ENCODE measurements at places on chromosomes 16 and 17.

DNA sequence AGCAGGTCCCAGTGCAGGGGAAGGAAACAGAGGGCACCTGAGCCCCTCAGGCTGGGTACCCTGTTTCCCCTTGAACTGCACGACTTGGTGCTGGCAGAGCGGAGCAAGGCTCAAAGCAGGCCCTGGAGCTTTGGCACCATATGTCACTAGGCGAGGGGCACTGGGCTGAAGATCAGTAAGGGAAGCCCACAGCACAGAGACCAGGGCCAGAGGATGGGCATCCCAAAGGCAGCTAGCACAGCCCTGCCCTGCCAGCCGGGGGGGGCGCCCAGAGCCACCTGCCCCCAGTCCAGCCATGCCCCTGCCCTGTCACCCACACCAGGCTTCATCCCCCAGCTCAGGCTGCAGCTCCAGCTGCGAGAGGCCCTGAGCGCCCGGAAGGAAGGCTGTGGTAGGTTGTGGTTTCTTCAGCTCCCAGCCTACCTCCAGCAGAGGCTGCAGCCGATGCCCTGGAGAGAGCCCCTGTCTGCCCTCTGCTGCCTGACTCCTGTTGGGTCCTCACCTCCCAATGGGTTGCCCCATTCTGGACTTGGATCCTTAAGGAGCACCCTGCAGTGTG, 10.9 kb downstream of the NHERF1 start:
- no peak for DNase-seq

DNA sequence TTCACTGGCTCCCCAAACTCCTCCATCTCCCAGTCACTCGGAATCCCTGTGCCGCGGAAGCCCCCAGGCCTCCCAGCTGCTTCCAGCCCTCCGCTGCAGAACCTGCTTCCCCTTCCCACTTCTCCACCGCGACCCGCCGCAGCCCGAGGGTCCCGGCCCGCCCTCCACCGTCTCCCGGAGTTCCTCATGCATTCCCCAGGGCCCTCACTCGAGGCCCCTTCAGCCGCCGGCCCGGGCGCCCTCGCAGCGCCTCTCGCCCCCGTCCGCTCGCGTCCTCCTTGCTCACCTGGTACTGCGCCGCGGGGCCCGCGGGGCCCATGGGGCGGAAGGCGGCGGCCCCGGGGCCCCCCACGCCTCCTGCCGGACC, 329 bp downstream of the SMARCD2 start:
- no peak for DNase-seq

- DNase-seq: no peak
These were observed 14.4 kb upstream of the CDIPT start for GRCh38 chr16:29877266-29877961.

GRCh38 chr17:77033892-77034404, 106.8 kb upstream of the SEC14L1 start:
- no peak for DNase-seq

GRCh38 chr16:80557037-80557436, 16.2 kb downstream of the DYNLRB2 start:
- DNase-seq: no peak

DNA sequence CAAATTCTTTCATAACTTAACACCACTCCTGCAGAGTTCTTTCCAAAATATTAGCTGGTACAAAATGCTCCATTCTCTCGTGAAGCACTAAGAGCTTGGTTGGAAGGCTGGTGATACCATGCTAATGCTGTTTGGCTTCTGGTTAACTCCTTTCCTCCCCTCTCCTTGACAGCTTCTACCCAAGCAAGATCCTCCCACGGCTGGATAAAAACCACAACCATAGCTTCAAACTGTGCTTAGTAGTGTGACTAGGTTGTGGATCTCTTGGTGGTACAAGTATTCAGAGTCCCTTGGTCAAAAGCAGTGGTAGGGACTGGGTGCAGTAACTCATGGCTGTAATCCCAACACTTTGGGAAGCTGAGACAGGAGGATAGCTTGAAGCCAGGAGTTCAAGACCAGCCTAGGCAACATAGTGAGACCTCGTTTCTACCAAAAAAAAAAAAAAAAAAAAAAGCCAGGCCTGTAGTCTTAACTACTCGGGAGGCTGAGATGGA, 2.3 kb downstream of the PHAF1 start:
- no peak for DNase-seq

GRCh38 chr17:64230791-64231408, 32.2 kb downstream of the TEX2 start:
- DNase-seq: no peak

GRCh38 chr16:29729116-29729521, 16.7 kb downstream of the C16orf54 start:
- no peak for DNase-seq

DNA sequence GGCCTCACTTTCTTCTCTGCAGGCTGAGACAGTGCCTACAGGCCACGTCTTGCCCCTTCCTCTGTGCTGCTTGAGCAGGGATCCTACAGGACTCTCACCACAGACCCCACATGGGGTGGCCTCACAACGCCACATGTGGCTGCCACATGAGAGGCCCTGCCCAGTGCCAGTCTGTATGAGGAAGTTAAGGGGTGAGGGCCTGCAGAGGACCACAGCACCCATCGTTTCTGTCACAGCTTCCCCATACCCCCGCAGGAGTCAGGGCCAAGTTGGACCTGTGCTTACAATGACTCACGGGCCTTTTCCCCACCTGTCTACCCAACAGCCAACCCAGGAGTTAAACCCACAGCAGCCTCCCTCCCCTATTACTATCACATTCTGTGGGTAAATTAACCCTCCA, 2.9 kb upstream of the GSDMB start:
- no peak for DNase-seq

DNA sequence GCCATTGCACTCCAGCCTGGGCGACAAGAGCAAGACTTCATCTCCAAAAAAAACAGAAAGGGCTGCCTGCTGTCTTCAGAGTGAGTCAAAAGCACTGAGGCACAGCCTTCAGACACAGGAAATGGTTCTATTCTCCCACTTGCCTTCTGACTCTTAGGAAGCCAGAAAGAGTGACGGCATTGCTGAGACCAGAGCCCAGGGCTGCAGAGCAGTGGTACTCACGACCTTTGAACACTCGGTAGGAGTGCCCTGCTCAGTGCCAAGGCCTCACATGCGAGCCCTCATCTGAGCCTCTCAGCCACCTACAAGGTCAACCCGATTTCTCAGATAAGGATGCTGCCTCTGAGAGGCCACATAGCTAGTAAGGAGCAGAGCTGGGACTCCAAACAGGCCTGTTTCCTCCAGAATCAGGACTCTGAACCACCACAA, 3.5 kb upstream of the ITGAE start:
- DNase-seq: no peak

DNA sequence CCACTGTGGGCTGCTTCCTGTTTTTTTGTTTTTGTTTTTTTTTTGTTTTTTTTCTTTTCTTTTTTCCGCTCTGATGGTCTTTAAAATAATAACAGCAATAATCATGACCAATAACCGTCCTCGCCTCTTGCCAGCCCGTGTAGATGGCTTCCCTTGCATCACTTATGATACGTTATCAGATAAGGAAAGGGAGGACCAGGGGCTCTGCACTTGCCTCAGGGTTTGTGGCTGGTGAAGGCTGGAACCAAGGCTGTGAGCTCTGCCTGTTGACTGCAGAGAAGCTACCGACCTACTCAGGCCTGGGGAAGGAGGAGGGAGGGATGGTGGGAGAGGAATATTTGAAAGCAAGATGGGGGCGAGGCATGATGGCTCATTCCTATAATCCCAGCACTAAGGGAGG, 114.0 kb upstream of the SDK2 start:
- no peak for DNase-seq

DNA sequence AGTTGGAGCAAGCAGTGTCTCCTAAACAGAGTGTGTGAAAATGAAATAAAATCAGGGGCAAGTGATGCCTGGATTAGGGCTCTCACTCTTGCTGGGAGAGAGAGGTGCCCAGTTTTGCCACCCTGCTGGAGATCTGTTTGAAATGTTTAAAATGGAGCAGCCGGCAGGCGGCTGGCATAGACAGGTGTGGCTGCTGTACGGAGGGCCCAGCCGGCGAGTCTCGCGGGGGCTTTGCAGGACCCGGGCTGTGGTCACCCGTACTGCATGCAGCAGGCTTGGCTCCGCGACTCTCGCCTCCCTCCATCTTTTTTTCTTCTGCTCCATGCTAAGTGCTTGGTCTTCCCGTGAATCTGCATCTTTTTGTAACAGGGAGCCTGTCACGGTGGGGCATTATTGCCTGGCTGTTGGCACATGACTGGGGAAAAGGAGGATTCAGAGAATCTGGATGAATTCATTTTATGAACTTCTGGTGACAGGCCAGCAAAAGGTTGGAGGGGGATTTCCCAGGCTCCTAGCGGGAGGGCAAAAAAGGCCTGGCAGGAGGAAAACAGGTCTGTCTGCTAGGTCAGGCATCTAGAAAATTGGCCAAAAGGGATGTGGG, 1.8 kb downstream of the ZNRF1 start:
- no peak for DNase-seq

DNA sequence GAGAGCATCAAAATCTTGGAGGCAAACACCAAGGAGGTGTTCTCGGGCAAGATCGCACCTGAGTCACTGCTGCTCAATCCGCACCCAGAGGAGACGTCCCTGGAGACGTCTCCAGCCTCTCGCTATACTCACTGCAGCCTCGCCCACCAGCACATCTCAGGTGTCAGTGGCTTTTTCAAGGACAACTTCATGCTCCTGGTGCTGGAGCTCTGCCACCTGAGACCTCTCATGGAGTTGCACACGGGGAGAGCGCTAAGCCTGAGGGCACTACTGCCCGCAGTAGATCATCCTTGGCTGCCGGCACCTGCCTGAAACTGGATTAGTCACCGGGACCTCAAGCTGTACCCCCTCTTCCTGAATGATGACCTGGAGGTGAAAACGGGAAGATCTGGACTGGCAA, 2.6 kb upstream of the MBTPS1 start:
- no peak for DNase-seq

DNA sequence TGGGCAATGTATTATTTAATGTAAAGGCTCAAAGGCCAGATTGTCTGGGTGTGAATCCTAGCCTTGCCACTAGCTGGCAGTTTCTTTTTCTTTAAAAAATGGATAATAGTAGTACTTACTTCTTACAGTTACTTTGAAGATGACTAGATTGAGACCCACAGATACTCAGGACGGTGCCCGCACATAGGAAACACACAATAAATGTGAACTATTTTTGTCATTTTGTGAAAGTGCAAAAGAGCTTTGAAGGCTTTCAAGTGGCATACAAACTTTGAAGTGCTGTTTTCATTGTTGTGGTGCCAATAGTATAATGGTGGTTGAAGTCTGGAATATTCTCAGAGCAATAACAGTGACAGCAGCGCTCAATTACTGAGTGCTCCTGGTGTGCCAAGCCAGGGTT, 63.6 kb downstream of the OTOA start:
- DNase-seq: no peak

- no peak for DNase-seq
These were observed 30.9 kb downstream of the PRPSAP2 start for GRCh38 chr17:18888766-18889290.

DNA sequence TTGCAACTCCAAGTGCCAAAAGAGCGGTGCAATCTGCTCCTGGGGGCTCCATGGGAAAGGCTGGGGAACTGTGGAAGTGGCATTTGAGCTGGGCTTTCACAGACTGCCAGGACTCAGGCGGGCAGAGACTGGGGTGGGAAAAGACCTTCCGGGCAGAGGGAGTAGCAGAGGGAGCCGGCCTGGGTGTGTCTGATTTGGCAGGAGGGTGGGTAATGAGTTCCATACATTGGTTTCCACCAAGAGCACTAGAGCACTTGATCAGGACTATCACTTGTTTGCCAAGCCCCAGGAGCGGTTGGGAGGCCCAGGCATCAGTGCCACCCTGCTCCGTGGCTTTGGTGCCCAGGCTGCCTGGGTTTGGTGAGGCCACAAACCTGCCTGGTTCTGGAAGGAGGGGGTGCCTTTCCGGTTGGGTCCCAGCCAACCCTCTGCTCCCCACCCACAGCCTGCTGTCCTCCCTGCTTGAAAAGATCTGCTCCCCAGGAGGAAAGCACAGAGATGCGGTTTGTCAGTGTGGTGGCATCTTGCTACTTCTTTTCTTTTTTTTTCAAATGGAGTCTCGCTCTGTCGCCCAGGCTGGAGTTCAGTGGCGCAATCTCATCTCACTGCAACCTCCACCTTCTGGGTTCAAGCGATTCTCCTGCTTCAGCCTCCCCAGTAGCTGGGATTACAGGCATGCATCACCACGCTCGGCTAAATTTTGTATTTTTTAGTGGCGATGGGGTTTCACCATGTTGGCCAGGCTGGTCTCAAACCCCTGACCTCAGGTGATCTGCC, 3.5 kb upstream of the TRIM47 start:
- DNase-seq: no peak

DNA sequence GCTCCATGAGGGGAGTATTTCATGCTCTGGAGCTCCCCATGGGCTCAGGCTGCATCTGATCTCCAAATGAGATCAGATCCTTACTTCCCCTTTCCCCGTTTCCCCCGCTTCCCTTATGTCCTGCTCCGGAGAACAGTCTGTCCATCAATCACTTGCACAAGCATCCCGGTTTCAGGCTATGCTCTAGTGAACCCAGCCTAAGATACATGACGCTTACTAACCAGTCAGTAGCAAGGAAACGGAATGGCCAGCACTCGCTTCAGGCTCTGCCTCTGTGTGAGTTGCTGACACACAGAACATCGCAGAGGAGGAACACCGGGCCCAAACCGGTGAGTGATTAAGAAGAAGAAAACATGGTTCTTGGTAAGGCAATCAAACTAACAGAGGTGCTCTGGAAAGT, 9.4 kb upstream of the ATP5MC1 start:
- DNase-seq: no peak

- DNase-seq: no peak
These were observed 60.6 kb downstream of the RAB11FIP4 start for GRCh38 chr17:31452101-31452500.

DNA sequence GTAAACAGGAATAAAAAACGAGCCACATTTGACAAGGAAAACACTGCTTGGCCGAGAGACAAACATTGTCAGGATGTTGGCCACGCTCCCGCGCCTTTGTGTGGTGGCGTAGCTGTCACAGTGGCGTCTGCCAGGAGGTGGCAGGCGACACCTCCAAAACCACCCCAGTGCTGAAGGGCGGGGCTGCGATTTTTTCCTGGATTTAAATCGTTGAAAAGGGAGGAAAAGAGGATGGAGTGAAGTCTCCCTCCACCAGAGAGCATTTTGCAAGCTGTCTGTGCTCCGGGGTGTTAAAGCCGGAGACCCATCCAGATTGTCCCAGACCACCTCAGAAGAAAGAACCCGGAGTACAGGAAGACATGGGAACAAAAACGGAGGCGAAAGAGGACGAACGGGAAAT, 12.7 kb downstream of the MRM3 start:
- no peak for DNase-seq

DNA sequence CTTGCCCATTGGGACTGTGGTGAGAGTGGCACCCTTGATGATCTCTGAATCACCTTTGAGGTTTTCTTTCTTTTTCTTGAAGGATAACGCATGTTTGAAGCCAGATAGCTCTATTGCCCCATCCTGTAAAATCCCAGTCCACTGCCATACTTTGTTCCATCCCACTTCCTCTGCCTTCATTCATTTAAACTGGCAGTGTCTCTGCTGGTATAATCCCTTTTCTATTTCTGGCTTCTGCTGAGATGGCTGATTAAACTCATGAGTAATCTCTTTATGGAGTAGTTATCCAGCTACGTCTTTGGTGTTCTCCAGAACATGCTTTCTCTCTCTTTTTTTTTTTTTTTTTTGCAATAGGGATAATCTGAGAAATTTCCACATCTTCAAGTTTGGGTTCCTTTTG, 656.5 kb upstream of the SALL1 start:
- DNase-seq: no peak
